SK-N-SH (cell line): ENCODE measurements at places on chromosomes 13 and 19. TPM values are rescaled to one million over a fixed set of nuclear protein-coding genes. Genes with fewer than 3 reads are reported as not detected.

Gene SLITRK1
- not detected in 2 replicates for polyA plus RNA-seq

Gene TRPM4
- polyA plus RNA-seq = 16.9 and 20.6 TPM in 2 replicates

Gene CBLC
- not detected in 2 replicates for polyA plus RNA-seq

Gene PSG7
- polyA plus RNA-seq = 0.05 TPM in 1 of 2 replicates, not detected in the other

Gene KLK13
- polyA plus RNA-seq = not detected in 2 replicates

Gene MED16
- 30.0 and 40.6 TPM in 2 replicates for polyA plus RNA-seq

Gene FLT1
- polyA plus RNA-seq = 0.20 and 0.41 TPM in 2 replicates

Gene GPR183
- polyA plus RNA-seq = 0.07 and 0.10 TPM in 2 replicates

Gene NANOS3
- polyA plus RNA-seq = 0.53 and 0.57 TPM in 2 replicates

Gene MAP4K1
- polyA plus RNA-seq = 0.31 and 0.37 TPM in 2 replicates

Gene ZNF560
- polyA plus RNA-seq = 0.10 TPM in 2 replicates

Gene CEACAM6
- not detected in 2 replicates for polyA plus RNA-seq

Gene GSX1
- not detected in 2 replicates for polyA plus RNA-seq

Gene RFC3
- polyA plus RNA-seq = 15.0 and 15.8 TPM in 2 replicates
